Stimulated activated naive CD4-positive, alpha-beta T cell (primary cell): ENCODE measurements at places on chromosomes 12 and 14.

DNA sequence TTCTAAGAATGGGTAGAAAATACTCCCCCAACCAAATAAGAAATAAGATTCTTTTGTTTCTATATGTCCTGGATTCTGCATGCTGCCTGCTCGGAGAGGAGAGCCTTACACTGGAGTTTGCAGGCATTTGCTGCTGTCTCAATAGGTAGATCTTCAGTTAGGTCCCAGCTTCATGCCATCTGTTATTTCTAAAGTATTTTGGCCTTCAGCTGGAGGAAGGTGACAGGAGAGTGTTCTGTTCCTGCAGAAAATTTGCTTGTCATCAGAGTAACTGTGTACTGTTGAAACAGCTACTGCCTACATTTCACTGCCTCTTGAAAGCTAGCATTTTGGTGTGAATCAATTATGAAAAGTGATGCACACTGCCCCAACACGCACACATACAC, 966.9 kb downstream of the NRXN3 start:
- no peak for DNase-seq

- DNase-seq = peak; percentile 28
Observed at GRCh38 chr14:88551980-88552431, 2.8 kb downstream of the PTPN21 start.

- DNase-seq = no peak
Observed at GRCh38 chr14:38944691-38945090, 158.3 kb downstream of the SEC23A start.

DNA sequence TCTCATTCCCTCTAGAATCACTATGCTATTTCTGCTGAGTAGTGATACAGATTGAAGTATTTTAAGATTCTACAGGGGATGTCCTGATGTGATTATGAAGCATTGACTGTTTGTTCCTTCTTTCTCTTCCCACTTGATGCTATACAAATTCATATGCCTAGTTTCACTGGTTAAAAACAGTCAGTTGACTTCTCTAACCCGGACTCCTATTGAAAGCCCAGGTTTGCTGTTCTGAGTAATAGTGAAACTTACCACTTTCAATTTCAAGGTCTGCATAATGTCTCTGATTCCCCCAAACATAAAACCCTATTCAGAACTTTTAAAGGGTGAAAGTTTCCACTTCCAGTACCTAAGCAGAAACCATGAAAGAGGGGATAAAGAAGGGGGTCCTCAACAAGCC, 117.7 kb upstream of the RPL10L start:
- no peak for DNase-seq

GRCh38 chr12:94710933-94711332, 60.6 kb upstream of the TMCC3 start:
- peak; percentile 8 for DNase-seq

GRCh38 chr12:87120440-87120839, 864.2 kb upstream of the MGAT4C start:
- no peak for DNase-seq

DNA sequence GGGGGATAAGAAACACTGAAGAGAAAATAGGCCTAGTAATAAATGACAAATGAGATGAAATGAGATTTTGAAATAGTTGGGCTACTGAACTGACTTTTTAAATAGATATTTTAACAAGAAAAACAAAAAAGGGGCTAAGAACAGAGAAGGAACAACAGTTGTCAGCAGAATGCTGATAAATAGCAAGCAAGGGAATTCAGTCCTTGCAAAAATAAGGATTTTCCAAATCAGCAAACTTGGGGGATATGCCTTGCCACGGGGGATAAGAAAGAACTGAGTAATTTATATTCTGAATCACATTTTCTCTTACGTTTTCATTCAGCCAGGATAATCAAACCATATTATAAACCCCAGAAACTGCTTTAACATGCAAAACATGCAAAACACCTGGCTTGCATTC, 12.9 kb upstream of the CCDC196 start:
- DNase-seq = no peak

GRCh38 chr14:32427726-32428528, 98.8 kb downstream of the AKAP6 start:
- no peak for DNase-seq

GRCh38 chr12:107684990-107685359, 624 bp upstream of the PWP1 start:
- no peak for DNase-seq
